Prostate gland (tissue), 2 donors: ENCODE measurements at places on chromosomes 7 and 10.

DNA sequence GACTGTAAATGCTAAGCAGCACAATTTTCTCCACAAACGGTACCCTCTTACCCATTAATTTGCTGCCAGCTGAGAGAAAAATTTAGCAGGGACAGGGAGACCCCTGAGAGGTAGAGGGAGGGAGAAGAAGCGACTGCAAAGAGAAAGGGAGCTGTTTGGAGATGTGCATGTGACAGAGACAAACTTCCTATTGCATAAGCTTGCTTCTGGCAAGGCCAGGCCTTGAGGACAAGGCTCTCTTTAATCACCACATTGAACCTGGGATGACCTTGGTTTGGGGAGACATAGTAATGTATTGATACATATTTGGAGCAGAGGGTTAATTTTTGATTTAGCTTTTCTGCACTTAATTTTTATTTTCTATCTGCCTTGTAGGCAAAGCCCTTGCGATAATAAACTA is 31.1 kb upstream of the HIBADH start:
- no peaks in the 10 kb centered on the region for H3K27me3 ChIP-seq
- H3K36me3 ChIP-seq, result no peaks in the 10 kb centered on the region
- H3K4me1 ChIP-seq, result no peaks in the 10 kb centered on the region
- H3K4me3 ChIP-seq, result no peak overlapping the region

- H3K4me3 ChIP-seq, result no peak overlapping the region
- no peak overlapping the region for H3K27ac ChIP-seq
- H3K36me3 ChIP-seq, result no peaks in the 10 kb centered on the region
Observed at GRCh38 chr10:112159469-112159868, 24.1 kb downstream of the GPAM start.

- no peaks in the 10 kb centered on the region for H3K4me1 ChIP-seq
- H3K4me3 ChIP-seq, result no peak overlapping the region
- H3K27ac ChIP-seq, result no peak overlapping the region
Observed at GRCh38 chr10:103859161-103860086, 4.0 kb upstream of the SH3PXD2A start.

- no peaks in the 10 kb centered on the region for H3K27me3 ChIP-seq
- no peaks in the 10 kb centered on the region for H3K4me1 ChIP-seq
- H3K4me3 ChIP-seq, result no peak overlapping the region
- no peak for DNase-seq
Observed at GRCh38 chr7:71255537-71256178, 123.7 kb downstream of the GALNT17 start.

GRCh38 chr7:42479816-42480633 is 243.0 kb upstream of the GLI3 start:
- no peaks in the 10 kb centered on the region for H3K27me3 ChIP-seq
- no peaks in the 10 kb centered on the region for H3K4me1 ChIP-seq
- H3K27ac ChIP-seq, result peak overlapping the region; percentile 9
- no peaks in the 10 kb centered on the region for H3K36me3 ChIP-seq
- peak; percentile 44 for DNase-seq
- no peak overlapping the region for H3K4me3 ChIP-seq

GRCh38 chr10:70352401-70353097 is 29.9 kb downstream of the LRRC20 start:
- H3K4me1 ChIP-seq, result no peaks in the 10 kb centered on the region
- DNase-seq, result no peak
- no peaks in the 10 kb centered on the region for H3K36me3 ChIP-seq
- no peaks in the 10 kb centered on the region for H3K27me3 ChIP-seq
- no peak overlapping the region for H3K4me3 ChIP-seq

- DNase-seq, result no peak
- H3K4me1 ChIP-seq, result no peaks in the 10 kb centered on the region
- no peak overlapping the region for H3K27ac ChIP-seq
- H3K27me3 ChIP-seq, result no peaks in the 10 kb centered on the region
- no peak overlapping the region for H3K4me3 ChIP-seq
- H3K36me3 ChIP-seq, result no peaks in the 10 kb centered on the region
Observed at GRCh38 chr7:94350734-94351133, 44.0 kb upstream of the COL1A2 start.

- no peaks in the 10 kb centered on the region for H3K27me3 ChIP-seq
- no peak for DNase-seq
- no peaks in the 10 kb centered on the region for H3K4me1 ChIP-seq
- no peaks in the 10 kb centered on the region for H3K36me3 ChIP-seq
- H3K27ac ChIP-seq, result no peak overlapping the region
Observed at GRCh38 chr7:40569326-40569725, 434.5 kb downstream of the SUGCT start.

GRCh38 chr10:11594589-11595394 is 16.7 kb downstream of the USP6NL start:
- H3K27me3 ChIP-seq, result no peaks in the 10 kb centered on the region
- no peak overlapping the region for H3K27ac ChIP-seq
- no peak overlapping the region for H3K4me3 ChIP-seq
- H3K36me3 ChIP-seq, result no peaks in the 10 kb centered on the region
- DNase-seq, result no peak

GRCh38 chr10:23364378-23364777 is 19.8 kb upstream of the C10orf67 start:
- H3K27me3 ChIP-seq, result no peaks in the 10 kb centered on the region
- no peaks in the 10 kb centered on the region for H3K36me3 ChIP-seq
- DNase-seq, result no peak
- no peak overlapping the region for H3K4me3 ChIP-seq

DNA sequence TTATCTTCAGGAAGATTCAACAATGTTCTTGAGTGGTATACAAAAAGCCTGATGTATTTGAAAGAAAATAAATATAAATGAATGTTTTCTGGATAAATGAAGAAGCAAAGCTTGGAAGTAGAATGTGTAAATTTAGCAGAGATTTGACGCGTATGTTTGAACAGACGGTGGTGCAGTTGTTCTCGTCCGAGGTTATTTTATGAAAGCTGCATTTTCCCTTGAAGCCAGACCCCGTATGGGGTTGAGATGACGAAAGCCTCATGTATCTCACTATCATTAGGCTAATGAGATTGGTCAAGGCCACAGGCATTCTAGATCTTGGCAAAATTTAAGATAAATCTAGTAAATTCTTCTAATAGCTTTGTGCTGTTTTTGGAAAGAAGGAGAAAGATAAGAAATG is 195.2 kb downstream of the NXPH1 start:
- H3K27me3 ChIP-seq, result no peaks in the 10 kb centered on the region
- DNase-seq, result no peak
- H3K4me1 ChIP-seq, result no peaks in the 10 kb centered on the region
- no peak overlapping the region for H3K27ac ChIP-seq
- no peak overlapping the region for H3K4me3 ChIP-seq
- no peaks in the 10 kb centered on the region for H3K36me3 ChIP-seq

DNA sequence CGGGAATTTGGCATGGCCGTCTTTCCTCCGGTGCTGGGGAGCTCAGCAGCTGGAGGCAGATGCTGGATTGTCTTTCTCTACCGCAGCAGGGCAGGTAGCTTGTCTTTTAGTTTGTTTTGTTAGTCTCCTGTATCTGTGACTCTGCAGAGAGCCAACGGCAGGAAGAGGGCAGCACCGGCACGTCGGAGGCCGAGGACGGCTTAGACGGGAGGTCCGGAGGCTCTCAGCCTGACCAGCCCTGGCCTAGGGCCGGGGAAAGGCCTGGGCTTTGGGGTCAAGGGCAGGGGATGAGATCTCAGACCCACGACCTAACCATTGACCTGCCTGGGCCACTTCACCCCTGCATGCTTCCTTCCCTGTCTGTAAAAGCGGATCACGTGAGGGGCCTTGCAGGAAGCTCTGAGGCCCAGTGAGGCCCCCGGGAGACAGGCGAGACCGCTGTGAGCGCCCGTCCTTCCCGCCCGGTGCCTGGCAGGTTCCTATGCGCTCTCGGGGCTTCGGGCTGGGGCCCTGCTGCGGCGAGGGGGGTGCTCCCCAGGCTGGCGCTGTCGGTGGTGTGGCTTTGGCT is 72.7 kb downstream of the LHPP start:
- H3K27ac ChIP-seq, result no peak overlapping the region
- DNase-seq, result no peak
- H3K4me3 ChIP-seq, result no peak overlapping the region
- H3K36me3 ChIP-seq, result no peaks in the 10 kb centered on the region

DNA sequence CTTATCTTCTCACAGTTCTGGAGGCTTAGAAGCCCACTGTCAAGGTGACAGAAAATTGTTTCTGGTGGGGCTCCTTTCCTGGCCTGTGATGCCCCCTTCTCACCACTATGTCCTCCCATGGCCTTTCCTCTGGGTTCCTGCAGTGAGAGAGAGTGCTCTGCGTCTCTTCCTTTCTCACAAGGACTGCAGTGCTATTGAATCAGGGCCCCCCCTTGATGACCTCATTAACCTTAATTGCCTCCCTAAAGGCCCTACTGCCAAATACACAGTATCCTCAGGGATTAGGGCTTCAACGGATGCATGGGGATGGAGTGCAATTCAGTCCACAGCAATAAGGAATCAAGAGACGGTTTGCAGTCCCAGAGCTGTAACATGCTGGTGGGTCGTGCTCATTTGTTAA is 82.0 kb upstream of the GRB10 start:
- DNase-seq, result no peak
- no peak overlapping the region for H3K4me3 ChIP-seq
- no peaks in the 10 kb centered on the region for H3K36me3 ChIP-seq
- no peak overlapping the region for H3K27ac ChIP-seq
- no peaks in the 10 kb centered on the region for H3K27me3 ChIP-seq
- peaks cover 2% of the 10 kb centered on the region for H3K4me1 ChIP-seq

DNA sequence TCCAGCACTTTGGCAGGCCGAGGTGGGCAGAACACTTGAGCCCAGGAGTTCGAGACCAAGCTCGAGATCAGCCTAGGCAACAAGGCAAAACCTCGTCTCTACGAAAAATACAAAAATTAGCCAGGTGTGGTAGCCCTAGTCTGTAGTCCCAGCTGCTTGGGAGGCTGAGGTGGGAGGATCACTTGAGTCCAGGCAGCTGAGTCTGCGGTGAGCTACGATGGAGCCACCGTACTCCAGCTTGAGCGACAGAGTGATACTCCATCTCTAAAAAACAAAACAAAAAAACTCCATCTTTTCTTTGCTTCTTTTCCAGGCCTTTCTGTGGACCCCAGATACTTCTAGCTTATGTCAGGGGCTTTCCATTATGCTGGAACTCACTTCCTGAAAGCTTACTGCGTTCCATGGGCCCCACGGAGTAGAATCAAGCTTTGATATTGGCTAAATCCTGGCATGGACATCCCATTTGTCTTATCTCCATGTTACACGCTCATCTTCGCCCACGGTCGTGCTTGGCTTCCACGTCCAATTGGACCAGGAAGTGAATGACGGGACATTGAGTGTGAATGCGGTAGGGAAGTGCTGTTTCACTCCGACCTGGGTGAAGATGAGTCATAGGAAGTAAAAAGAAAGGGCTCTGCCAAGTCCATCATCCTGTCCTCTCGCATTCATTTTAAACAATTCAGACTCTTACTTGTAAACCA is 45.7 kb downstream of the FAM171A1 start:
- DNase-seq, result no peak
- no peak overlapping the region for H3K4me3 ChIP-seq
- no peaks in the 10 kb centered on the region for H3K36me3 ChIP-seq
- H3K27me3 ChIP-seq, result no peaks in the 10 kb centered on the region
- H3K4me1 ChIP-seq, result no peaks in the 10 kb centered on the region

DNA sequence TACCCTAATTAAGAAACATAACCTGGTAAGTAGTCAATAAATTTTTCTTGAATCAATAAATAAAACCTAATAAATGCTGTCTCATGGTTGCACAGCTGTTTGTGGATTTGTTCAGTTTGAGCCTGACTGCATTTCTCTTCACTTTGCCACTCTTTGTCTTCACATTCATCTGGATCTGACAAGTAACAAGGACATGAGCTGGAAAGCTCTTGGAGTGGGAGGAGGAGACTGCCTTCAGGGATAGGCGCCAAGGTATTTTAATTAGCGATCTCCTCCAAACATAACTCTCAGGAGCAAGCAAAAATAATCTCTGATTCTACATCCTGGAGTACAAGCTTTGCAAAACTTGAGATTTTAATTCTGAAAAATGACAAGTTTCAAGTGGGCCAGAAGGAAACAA is 251.0 kb downstream of the BMPER start:
- no peaks in the 10 kb centered on the region for H3K36me3 ChIP-seq
- H3K4me3 ChIP-seq, result no peak overlapping the region
- no peak overlapping the region for H3K27ac ChIP-seq
- H3K27me3 ChIP-seq, result no peaks in the 10 kb centered on the region

DNA sequence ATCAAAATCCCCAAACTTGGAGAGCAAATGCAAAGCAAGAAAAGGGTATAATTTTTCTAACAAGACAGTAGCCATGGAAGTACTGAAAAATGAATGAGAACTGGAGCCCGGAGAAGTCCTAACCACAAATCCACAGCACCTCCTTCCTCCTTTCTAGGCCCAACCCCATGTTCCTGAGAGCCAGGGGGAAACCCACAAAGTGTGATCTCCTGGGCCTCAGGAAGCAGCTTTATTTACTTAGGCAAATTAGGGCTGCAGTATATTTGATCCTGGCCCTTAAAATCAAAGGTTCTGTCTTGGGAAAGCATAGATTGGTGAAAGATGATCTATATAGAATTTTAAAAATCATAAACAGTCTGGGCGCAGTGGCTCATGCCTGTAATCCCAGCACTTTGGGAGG is 103.0 kb downstream of the DOCK4 start:
- H3K4me3 ChIP-seq, result no peak overlapping the region
- no peaks in the 10 kb centered on the region for H3K27me3 ChIP-seq
- no peak for DNase-seq

- DNase-seq, result no peak
- H3K27me3 ChIP-seq, result no peaks in the 10 kb centered on the region
- H3K4me3 ChIP-seq, result no peak overlapping the region
- H3K4me1 ChIP-seq, result peaks cover 9% of the 10 kb centered on the region
- H3K27ac ChIP-seq, result no peak overlapping the region
Observed at GRCh38 chr7:70706204-70706603, 425.7 kb upstream of the GALNT17 start.

GRCh38 chr10:80580638-80581468 is 43.2 kb downstream of the SH2D4B start:
- no peaks in the 10 kb centered on the region for H3K27me3 ChIP-seq
- H3K4me1 ChIP-seq, result no peaks in the 10 kb centered on the region
- no peaks in the 10 kb centered on the region for H3K36me3 ChIP-seq
- DNase-seq, result no peak
- no peak overlapping the region for H3K27ac ChIP-seq
